Aorta (tissue), 5 donors: ENCODE measurements at places on chromosomes 7 and 10. TPM values are rescaled to one million over a fixed set of nuclear protein-coding genes. Genes with fewer than 3 reads are reported as not detected.

GRCh38 chr7:55552320-55553023 is 19.8 kb downstream of the VOPP1 start:
- no peak overlapping the region for H3K4me3 ChIP-seq
- peaks cover 2% of the 10 kb centered on the region for H3K36me3 ChIP-seq
- peaks cover 2% of the 10 kb centered on the region for H3K4me1 ChIP-seq
- peak; percentile 81 for DNase-seq
- H3K27ac ChIP-seq: peak overlapping the region; percentile 73

- H3K27me3 ChIP-seq: no peaks in the 10 kb centered on the region
- peak; percentile 65 for DNase-seq
- H3K4me3 ChIP-seq: no peak overlapping the region
- H3K4me1 ChIP-seq: no peaks in the 10 kb centered on the region
- H3K36me3 ChIP-seq: no peaks in the 10 kb centered on the region
- H3K27ac ChIP-seq: no peak overlapping the region
These were observed 27.3 kb downstream of the TBATA start for GRCh38 chr10:70757856-70758255.

DNA sequence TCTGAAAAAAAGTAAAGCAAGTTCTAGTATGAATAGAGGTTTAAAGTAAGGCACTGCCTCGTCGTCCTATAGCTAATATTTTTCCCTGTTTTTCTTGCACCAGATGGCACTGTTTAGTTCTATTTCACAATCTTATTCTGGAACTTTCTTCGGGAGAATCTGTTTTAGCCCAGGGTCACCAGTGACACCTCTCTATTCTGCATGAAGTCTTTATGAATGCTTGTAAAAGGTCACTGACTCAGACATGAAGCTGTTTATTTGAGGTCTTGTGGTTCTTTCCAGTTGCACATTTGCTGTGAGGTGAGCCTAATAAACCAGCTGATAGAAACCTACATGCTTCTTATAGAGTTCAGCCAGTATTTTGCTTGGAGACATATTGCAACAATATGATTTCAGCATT is 444.3 kb downstream of the AUTS2 start:
- no peak overlapping the region for H3K4me3 ChIP-seq
- no peaks in the 10 kb centered on the region for H3K36me3 ChIP-seq
- no peak for DNase-seq
- H3K27me3 ChIP-seq: no peaks in the 10 kb centered on the region

- no peaks in the 10 kb centered on the region for H3K27me3 ChIP-seq
- peak overlapping the region; percentile 97 for H3K4me3 ChIP-seq
- DNase-seq: peak; percentile 78
- peaks cover 3% of the 10 kb centered on the region for H3K4me1 ChIP-seq
- peak overlapping the region; percentile 73 for H3K27ac ChIP-seq
These were observed 57.1 kb upstream of the PCGF5 start for GRCh38 chr10:91163269-91163868.

DNA sequence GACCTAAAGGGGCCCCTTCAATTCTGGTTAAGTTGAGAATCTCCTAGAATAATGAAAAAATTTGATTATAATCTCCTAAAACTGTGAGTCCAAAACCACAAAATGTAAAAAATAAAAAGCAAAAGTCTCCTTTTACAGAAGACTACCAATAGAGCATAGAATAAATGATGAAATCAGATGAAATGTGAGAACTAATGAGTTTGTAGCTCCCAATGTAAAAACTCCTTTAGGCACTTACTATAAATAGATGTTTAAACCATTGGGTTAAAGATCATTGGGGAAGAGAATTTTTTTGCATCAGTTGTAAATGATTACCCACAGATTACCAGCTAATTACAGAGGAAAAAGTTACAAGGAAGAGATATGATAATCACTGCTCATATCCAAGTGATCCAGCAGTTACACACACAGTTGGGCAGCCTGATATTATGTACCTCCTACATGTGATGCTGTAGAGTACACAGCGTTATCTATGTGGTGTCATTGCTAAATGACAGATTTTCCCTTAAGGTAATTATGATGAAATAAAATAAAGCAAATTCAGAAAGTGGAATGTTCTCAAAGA is 282.7 kb upstream of the SEMA3D start:
- no peak for DNase-seq
- no peak overlapping the region for H3K4me3 ChIP-seq
- H3K27me3 ChIP-seq: no peaks in the 10 kb centered on the region
- no peak overlapping the region for H3K27ac ChIP-seq

- DNase-seq: no peak
- no peaks in the 10 kb centered on the region for H3K4me1 ChIP-seq
- no peaks in the 10 kb centered on the region for H3K36me3 ChIP-seq
These were observed 314.6 kb downstream of the C7orf25 start for GRCh38 chr7:42597300-42597699.

DNA sequence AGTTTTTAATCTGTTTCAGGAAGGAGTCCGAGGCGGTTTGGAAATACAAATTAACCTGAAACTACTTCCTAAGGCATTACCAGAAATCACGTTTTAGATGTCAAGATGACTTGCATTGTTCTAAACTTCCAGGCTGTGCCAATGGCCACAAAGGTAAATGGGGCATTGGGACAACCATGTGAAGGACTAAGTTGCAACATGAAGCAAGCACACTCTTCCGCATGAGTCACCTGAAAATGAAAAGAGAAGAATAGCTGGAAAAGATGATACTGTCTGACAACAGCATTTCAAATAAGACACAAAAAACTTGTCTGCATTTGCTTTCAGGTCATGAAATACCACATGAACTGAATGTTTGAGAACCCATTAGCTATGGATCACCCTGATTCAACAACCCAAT is 262.1 kb downstream of the AHR start:
- no peak overlapping the region for H3K4me3 ChIP-seq
- H3K4me1 ChIP-seq: peaks cover 4% of the 10 kb centered on the region
- no peak overlapping the region for H3K27ac ChIP-seq
- no peaks in the 10 kb centered on the region for H3K27me3 ChIP-seq
- DNase-seq: no peak
- H3K36me3 ChIP-seq: no peaks in the 10 kb centered on the region

DNA sequence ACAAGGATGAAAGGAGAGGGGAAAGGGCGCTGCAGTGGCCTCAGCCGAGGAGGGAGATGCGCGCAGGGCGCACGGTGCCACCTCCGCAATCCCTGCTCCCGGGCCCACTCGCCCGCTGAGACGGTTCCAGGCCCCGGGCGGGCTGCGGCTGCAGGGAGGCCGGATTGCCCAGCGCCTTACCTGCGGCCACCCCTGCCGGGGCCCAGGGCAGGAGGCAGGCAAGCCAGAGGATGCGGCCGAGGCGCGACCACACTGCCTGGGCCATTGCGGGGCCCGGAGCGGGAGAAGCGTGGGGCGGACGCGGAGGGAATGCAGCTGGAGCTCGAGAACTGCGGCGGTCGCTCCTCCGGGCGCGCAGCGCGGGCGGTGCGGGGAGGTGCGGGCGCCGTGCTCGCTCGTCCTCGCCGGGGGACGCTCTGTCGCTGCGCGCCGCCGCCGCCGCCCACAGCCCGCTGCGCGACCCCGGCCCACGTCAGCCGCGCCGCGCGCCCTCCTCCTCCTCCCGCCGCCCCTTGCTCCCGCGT is at the start of gene TMEM130:
TMEM130 (minus strand) TSS at position 418 of the 524 bp plus-strand sequence; CDS start at position 265, 153 bp downstream.
- peak within 1 kb of the TSS; percentile 27 for H3K4me3 ChIP-seq
- no peak for DNase-seq
- no peaks in the 10 kb centered on the region for H3K27me3 ChIP-seq
- H3K36me3 ChIP-seq: no peaks in the 10 kb centered on the region

DNA sequence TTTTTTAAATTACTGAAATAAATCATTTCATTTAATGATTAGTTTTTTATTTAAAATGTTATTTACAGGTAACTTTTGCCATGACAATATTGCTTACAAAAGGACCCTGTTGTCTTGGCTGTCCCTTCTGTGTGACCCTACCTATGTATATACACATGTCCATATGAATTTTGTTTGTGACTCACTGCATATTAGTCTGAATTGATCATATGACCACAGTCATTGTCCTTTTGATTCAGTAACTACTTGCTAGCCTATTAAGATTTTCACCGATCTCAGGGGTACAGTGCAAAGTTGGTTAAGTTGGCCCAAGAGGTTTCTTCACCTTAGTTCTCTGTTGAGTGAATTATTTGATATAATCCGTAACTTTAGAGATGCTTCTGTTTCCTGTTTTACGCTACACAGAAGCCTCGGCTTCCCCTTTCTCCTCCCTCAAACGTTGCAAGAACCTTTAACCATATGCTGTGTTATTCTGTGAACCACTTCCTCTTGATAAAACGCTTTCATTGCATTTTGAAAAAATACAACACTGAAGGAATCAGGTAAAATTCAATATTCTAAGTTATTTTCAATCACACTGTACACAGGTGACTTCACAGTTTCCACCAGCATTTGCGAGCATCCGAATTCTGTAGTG is 43.9 kb downstream of the APBB1IP start:
- H3K27me3 ChIP-seq: no peaks in the 10 kb centered on the region
- no peaks in the 10 kb centered on the region for H3K4me1 ChIP-seq
- H3K36me3 ChIP-seq: no peaks in the 10 kb centered on the region
- no peak overlapping the region for H3K27ac ChIP-seq

DNA sequence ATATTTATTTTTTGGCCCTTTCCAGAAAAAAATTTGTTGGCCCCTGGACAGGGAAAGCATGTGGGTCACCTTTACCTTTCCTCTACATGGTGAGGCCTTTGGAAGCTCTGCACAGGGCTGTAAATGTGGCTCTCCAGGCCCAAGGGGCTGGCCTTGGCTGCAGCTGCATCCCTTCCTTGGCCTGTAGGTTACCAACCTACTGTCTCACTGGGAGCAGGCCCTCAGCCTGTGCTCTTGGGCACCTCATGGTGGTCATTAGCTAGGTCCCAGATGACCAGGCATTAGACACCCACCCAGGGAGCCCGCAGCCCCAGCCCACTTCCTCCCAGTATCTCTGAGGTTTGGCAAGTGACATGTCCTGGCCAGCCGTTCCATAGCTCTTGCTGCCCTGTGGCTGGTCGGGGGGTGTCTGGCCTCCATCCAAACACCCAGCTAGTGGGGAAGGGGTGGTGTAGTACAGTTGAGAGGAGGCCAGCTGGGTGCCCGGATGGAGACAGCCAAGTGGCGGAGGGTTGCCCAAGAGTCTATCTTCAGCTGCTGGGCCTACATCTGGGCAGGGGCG is 7.1 kb upstream of the CPA5 start:
- no peak overlapping the region for H3K27ac ChIP-seq
- no peak for DNase-seq
- H3K4me1 ChIP-seq: no peaks in the 10 kb centered on the region
- H3K4me3 ChIP-seq: no peak overlapping the region
- H3K36me3 ChIP-seq: no peaks in the 10 kb centered on the region
- H3K27me3 ChIP-seq: no peaks in the 10 kb centered on the region

DNA sequence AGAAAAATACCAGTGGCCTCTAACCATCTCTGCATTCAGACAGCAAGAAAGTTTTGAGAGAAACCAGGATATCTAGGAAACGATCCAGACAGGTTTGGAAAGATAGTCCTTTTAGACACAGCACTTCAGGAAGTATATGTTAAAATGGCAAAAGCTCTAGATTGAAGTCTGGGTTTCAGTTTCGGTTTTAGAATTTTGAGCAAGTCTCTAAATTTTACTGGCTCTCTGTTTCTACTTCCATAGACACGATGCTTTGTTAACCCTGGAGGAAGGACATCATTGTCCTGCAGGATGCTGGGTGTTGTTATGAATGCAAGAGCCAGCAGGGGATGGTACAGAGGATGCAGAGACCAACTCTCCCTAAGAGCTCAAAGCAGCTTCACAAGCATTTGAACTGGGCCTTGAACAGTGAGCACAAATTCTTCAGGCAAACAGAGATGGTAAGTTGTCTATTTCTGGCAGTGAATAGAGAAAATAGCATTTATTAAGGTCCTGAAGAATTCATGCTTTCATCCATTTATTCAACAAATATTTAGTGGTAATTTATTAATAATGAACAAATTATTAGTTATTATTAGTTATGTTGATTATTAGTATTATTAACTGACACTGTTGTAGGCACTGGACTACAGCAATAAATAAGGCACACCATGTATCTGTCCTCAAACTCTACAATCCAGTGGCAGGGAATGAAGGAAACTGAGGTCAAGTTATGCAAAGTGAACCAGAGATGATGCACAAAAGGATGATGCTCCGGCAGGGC is 152.7 kb upstream of the NRP1 start:
- H3K4me1 ChIP-seq: peaks cover 4% of the 10 kb centered on the region
- H3K27ac ChIP-seq: no peak overlapping the region
- DNase-seq: no peak

The SPRN gene
- not detected for total RNA-seq

The RET gene
- 2.5 TPM for total RNA-seq

The ZNF239 gene
- total RNA-seq: 3.4 TPM

The ACBD7 gene
- total RNA-seq: not detected

The INMT gene
- 83.0 TPM for total RNA-seq

- H3K36me3 ChIP-seq: no peaks in the 10 kb centered on the region
- no peak for DNase-seq
- H3K27ac ChIP-seq: no peak overlapping the region
- no peaks in the 10 kb centered on the region for H3K4me1 ChIP-seq
These were observed 68.5 kb downstream of the CXCL12 start for GRCh38 chr10:44316187-44316921.

DNA sequence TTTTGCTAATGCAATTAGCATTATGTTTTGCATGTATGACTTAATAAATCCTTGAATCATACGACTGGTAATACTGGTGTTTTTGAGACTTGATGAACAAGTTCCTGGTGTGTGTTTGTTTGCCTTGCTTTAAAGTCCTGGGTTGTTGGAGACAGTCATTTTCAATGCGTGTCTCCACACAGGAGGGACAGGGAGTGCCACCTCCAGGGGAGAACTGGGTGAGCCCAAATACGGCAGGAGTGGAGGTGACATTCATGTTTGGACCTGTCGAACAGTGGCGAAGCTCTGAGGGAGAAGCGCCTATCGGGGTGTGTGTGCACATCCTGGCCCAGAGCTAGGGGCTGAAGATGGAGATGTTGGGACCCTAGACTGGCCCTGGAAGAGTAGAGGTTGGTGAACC is 43.8 kb downstream of the DAGLB start:
- H3K27me3 ChIP-seq: no peaks in the 10 kb centered on the region
- no peak overlapping the region for H3K27ac ChIP-seq
- H3K4me3 ChIP-seq: no peak overlapping the region
- no peaks in the 10 kb centered on the region for H3K36me3 ChIP-seq
- DNase-seq: no peak

DNA sequence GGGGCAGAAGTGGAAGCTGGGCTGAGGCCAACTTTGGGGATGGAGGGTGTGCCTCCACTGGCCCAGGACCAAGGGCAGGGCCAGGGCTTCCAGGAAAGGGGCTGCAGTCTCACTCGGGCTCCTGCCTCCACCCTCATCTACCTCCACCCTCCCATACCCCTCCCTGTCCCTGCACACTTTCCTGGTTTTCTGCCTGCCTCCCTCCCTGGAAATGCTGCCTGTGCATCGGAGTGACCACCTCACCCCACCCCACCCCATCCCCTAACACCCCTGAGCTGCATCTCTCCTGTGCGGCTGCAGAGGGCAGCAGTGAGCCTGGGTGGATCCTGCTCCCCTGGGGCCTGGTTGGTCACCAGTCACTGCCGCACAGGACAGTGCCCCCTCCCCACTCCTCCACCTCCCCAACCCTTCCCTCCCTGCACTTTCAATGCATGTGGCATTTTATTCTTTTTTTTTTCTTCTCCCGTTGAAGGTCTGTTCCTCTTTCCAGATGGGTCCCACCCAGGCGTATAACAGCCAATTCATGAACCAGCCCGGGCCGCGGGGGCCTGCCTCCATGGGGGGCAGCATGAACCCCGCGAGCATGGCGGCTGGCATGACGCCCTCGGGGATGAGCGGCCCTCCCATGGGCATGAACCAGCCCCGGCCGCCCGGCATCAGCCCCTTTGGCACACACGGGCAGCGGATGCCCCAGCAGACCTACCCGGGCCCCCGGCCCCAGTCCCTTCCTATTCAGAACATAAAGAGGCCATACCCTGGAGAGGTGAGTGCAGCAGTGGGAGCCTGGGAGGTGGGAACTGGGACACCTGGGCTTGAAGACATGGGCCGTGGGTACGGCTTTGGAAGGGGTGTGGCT is 54.1 kb upstream of the PPIF start:
- H3K4me3 ChIP-seq: no peak overlapping the region
- no peaks in the 10 kb centered on the region for H3K27me3 ChIP-seq
- no peak overlapping the region for H3K27ac ChIP-seq
